ENCODE measurements at places on chromosomes 6 and 20.

DNA sequence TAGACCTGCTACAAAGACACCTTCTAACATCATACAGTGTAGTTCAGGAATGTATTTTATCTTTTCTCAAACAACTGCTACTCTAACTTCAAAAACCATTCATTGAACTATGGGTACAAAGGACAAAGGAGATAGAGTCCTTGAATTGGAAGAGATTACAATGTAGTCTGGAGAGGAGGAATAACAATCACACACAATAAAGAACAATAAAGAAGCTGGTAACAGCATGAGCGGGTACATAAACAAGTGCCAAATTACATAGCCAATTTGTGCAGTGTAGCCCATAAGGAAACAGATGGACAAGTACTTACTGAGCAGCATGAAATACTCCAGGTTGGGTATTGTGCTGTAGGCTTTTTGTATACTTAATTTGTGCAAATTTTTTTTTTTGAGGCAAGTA lies 44.3 kb downstream of the OSTM1 start:
- no peak for DNase-seq

GRCh38 chr6:157763129-157763903 lies 59.7 kb upstream of the SNX9 start:
- DNase-seq: no peak

DNA sequence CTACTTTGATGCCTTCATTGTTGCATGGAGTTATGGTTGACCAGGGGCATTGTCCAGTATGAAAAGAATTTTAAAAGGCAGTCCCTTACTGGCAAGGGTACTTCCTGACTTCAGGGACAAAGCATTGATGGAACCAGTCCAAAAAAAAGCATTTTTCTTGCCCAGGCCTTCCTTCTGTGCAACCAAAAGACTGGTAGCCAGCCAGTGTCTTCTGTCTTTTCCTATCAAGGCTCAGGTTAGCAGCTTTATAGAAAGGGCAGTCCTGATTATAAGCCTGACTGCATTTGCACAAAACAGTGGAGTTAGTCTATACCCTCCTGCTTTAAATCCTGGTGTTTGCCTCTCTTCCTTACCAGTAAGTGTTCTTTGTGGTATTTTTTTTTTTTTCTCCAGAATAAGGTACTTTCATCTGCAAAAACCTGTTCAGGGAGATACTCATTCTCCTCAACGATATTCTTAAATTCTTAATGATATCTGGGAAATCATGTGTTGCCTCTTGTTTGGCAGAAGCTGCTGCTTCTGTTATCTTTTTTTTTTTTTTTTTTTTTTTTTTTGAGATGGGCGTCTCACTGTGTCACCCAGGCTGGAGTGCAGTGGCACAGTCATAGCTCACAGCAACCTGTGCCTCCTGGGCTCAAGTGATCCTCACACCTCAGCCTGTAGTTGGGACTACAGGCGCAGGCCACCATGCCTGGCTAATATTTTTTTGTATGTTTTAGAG lies 33.9 kb downstream of the SCAF8 start:
- no peak for DNase-seq

DNA sequence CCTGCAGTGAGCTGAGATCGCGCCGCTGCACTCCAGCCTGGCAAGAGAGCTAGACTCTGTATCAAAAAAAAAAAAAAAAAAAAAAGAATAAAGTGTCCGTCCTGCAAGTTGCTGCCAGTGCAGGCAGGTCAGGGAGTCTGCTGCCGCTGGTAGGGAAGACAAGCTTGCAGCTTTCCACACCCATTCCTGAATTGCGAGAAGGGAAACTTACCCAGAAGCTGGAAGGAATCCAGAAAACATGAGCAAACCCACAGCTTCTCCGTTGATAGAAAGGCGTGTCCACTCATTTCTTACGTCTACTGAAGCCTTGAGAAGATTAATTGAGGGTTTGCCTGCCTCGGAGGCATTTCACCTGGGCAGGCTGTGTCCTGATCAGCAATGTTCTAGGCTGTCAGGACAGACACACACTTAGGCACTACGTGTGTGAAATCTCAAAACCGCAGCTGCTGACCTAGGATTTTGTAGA lies 61.6 kb upstream of the DSP start:
- no peak for DNase-seq

DNA sequence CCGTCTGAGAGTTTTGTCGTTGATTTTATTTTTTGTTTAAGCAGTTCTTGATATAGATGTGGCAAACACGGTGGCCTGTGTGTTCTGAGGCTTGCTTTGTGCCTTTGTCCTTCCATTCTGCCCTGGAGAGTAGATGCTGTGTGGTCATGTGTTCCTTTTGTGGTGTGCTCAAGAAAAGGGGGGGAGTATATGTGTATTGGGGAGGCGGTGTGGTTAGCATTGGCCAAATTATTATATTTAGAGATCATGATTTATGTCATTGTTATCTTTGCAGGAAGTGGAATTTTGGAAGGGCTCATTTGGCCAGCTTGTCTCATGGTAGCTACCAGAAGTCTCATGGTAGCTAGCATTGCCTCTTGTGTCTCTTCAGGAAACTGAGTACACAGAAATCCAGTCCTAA lies 16.4 kb downstream of the RREB1 start:
- no peak for DNase-seq

DNA sequence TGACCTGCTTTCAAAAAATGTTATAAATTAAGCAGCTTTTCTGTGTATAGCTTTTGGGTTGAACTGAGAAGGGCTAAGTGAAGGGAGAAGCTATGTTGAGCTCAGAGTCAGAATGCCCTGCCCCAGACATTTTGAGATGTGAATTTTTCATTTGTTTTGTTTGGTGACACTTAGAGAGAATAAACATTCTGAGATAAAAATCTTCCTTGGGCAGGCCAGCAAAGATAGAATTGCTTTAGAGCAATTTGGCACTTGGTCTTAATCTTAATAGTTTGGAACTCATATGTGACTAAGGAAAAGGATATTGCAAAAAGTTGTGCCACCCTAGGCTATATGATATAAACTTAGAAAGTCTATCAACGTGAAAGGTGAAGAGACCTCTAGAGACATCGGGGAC lies 30.2 kb downstream of the MYB start:
- DNase-seq: no peak
